Stimulated activated CD4-positive, alpha-beta T cell treated with anti-CD3 and anti-CD28 coated beads, TNF-alpha, amount 100 ng/mL, for 24 hours (primary cell): ENCODE measurements at places on chromosomes 5 and 9.

- no peak for DNase-seq
These were observed 262.5 kb downstream of the MED10 start for GRCh38 chr5:6115852-6116251.

DNA sequence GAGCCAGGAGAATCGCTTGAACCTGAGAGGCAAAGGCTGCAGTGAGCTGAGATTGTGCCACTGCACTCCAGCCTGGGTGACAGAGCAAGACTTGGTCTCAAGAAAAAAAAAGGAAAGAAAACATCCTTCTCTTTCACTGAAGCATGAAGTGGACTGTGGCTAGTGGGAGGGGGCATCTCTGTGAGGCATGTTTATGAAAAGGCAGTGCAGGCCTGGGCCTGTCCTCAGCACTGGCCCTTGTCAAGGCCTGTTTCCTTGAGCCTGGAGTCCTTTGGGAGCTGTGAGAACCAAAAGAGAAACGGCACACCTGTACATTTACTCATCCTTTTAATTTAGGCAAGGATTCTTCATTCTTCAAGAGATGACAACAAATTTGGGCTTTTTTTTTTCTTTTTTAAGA lies 18.3 kb upstream of the FUBP3 start:
- no peak for DNase-seq

DNA sequence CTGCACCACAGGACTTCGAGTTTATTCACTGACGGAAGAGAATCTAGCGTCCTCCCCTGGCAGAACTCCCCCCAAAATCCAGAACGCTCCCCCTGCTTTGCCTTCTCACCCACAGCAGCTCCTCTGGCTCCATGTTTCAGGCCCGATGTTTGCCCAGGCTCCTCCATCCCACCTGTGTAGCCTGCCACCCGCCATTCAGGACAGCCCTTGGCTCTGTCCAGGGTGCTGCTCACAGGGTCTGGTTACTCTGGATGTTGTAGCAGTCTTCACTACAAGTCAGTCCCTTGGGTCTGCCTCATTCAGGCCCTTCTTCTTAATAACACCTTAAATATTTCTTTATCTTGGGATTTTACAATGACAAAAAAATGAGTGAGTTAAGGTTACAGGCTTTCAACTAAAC lies 41.3 kb upstream of the SV2C start:
- DNase-seq, result no peak

GRCh38 chr5:74442466-74442865 lies 198.1 kb downstream of the ENC1 start:
- DNase-seq, result no peak

DNA sequence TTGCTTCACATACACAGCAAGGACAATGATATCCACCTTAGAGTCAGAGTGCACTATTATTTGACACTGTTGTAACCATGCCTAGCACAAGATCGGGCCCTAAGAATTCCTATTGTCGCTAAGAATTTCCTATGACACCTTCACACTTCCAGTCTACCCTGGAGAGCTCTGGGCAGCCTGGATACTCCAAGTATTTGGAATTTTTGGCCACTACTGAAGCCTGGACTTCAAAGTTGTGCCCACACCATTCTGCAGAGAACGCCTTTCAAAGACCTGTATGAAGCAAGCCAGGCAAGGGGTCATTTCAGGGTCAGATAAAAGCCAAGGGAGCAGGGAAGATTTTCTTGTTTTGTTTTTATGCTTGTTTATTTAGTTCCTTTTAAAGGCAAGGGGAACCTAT lies 179.7 kb downstream of the PAPPA start:
- no peak for DNase-seq

DNA sequence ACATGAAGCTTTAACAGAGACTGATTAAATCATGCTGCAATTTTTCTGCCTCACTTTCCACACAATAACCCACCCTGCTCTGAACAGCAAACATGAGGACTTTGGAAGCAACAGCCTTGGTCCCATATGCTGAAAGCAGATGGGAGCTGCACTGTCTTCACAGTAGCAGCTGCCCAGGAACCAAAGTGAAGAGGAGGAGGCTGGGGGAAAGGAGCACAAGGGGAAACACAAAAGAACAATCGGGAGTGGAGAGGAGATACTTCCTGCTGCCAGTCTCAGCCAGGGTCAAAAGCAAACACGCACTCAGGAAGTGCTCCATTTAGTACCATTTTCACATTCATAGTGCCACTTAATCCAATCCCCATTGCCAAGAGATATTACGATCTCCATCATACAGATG lies 183.3 kb upstream of the PUM3 start:
- DNase-seq, result no peak

DNA sequence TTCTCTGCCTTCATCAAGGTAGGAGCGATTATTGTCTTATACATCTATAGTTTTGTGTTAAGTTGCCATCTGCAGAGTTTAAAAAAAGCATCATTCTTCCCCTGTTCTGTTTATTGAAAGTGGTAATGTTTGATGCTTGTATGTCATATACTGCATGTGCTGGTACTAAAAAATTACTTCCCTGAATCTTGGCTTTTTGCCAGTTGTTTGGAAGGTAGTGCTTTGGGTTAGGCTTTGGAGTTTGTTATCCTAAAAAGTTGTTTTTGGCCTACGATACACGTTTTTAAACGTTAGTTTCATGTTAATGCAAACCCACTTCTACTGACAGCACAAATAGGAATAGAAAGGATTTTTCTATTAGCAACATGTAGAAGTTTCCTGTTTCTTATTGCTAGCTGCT lies 158.3 kb downstream of the GIN1 start:
- no peak for DNase-seq

- no peak for DNase-seq
These were observed 43.8 kb downstream of the STOM start for GRCh38 chr9:121326130-121326838.

DNA sequence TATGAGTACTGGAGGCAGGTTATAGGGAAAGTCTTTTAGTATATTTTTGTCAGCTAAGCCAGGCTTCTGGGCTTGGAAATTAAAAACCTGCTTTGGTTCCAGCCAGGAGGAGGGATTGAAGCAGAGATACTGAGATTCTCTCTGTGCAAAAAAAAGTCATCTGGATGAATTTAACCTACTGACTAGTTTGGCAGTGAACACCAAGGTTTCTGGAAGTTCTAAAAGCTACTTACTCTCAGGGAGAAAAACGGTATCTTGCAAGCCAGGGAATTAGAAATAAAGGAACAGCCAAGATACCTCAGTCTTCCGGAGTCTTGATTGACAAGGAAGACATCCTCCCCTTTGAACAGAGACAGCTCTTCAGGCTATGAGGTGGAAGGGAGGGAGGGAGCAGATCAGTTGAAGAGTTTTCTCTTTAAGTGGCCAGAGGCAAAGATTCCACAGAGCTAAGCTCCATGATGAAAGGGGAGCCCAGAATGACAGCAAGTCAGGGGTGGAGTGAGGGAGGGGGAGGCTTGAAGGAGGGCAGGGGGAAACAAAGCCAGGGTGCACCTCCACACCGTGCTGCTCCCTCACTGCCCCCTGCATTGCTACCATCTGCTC lies 8.3 kb upstream of the ZBTB34 start:
- no peak for DNase-seq

DNA sequence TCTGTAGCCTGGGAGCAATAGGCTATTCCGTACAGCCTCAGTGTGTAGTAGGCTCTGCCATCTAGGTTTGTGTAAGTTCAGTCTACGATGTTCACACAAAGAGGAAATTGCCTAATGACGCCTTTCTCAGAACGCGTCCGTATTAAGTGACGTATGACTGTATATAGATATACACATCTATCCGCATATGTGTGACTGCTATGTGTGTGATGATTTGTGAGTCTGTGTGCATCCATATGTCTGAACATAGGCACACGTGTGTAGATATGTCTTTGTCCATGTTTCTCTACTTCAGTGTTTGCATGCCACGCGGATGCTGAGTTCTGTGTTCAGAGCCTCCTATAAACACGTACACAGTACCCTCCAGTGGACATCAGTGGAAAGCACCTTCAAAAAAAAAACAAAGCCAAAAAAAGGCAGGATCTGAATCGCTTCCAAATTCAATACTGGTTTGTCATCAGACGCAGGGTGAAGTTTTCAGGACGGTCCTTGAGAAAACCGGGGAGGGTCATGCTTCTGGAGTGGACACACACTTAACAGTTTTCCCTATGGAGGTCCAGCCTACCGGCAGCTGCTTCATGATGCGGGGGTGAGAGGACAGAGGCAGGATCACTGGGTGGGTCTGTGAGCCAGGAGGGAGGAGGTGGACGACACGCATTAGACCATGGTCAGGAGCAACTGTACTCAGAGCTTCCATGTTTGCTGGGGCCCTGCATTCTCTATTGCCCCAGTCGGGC lies 29.5 kb upstream of the ALDH1B1 start:
- DNase-seq, result peak; percentile 7

DNA sequence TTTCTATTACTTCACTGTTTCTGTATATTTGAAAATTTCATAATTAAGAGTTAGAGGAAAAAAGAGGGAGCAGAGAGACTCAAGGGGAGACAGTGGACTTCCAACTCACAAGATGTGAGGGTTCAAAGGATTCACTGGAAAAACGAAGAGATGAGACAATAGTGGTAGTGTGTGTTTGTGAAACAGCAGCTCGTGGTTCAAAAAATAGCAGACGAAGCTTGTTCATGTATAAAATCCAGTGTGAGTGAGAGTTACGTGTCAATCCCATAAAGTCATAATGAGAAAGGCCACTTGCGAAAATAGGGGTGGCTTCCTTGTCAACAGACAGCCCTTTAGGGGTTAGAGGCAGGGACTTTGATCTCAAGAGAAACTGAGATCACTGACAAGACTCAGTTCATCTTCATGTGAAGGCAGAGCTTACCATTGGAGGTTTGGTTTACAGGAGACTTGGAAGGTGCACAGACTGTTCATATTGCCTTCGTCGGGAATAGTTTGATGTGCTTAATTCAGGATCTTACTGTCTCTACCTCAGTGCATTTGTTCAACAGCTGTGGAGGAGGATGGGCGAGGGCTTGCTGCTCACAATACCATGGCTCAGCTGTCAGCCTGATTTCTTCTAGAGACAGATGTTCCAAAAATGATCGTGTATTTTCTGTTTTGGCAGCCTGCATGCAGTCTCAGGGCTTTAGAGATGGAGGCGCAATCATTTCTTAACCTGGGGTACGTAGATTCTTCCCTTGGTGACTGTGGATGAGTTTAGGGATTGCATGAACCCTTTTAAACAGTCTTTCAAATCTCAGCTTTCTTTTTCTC lies 105.7 kb upstream of the KLF9 start:
- no peak for DNase-seq
